Hair follicle dermal papilla cell (primary cell): ENCODE measurements at places on chromosomes 12 and 14. TPM values are rescaled to one million over a fixed set of nuclear protein-coding genes. Genes with fewer than 3 reads are reported as not detected.

SERPINA9 gene
- not detected in 2 replicates for total RNA-seq

PMEL gene
- total RNA-seq: 1.1 and 2.9 TPM in 2 replicates

P2RX2 gene
- total RNA-seq: not detected in 2 replicates

IFNG-AS1 gene
- total RNA-seq: not detected in 2 replicates

MBD6 gene
- 2.7 and 9.2 TPM in 2 replicates for total RNA-seq
